ENCODE measurements at places on chromosomes 5 and 9.
A peak's percentile ranks its signal among the peaks of the same experiment; 100 is the strongest.

GRCh38 chr5:179986328-179986727, 78.6 kb upstream of the TBC1D9B start:
- no peak overlapping the region for H3K27ac ChIP-seq
- no peak overlapping the region for H3K4me3 ChIP-seq
- no peak for DNase-seq

- H3K4me1 ChIP-seq = no peaks in the 10 kb centered on the region
- H3K27ac ChIP-seq = no peak overlapping the region
- no peak for DNase-seq
Observed at GRCh38 chr5:31855134-31856040, 216.5 kb downstream of the PDZD2 start.

DNA sequence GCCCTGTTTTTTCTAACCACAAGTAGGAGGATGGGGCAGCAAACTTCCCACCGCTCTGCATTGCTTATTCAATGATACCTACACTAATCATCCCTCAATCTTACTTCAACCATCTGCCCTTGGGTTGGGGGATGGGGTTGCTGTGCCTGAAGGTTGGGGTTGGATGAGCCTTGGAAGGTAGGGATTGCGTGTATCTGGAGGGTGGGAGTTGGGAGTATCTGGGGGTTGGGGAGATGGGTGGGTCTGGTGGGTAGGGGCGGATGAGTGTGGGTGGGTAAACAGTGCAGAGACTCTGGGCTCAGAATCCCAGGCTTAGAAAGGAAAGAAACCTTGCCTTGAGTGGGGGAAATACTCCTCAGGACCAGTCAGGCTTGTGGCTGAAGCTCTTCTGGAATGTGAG, 467.4 kb downstream of the DIRAS2 start:
- no peak overlapping the region for H3K4me3 ChIP-seq
- no peak overlapping the region for H3K27ac ChIP-seq
- no peaks in the 10 kb centered on the region for H3K27me3 ChIP-seq

DNA sequence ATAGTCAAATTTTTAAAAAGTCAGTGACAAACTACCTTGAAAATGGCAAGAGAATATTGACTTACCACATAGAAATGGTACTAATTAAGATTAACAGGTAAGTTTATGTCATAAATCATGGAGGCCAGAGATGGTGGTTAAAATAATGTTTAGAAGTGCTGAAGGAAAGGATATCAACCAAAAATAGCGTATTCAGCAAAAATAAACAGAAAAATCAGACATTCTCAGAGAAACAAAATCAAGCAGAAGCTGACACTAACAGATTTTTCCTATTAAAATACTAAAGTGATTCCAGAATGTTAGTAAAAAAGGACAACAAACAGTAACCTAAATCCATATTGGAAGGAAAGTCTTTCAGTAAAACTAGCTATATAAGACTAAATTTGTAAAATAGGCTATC, 959.9 kb upstream of the CDH10 start:
- H3K27me3 ChIP-seq = no peaks in the 10 kb centered on the region
- no peaks in the 10 kb centered on the region for H3K36me3 ChIP-seq
- no peak for DNase-seq
- H3K4me1 ChIP-seq = no peaks in the 10 kb centered on the region

DNA sequence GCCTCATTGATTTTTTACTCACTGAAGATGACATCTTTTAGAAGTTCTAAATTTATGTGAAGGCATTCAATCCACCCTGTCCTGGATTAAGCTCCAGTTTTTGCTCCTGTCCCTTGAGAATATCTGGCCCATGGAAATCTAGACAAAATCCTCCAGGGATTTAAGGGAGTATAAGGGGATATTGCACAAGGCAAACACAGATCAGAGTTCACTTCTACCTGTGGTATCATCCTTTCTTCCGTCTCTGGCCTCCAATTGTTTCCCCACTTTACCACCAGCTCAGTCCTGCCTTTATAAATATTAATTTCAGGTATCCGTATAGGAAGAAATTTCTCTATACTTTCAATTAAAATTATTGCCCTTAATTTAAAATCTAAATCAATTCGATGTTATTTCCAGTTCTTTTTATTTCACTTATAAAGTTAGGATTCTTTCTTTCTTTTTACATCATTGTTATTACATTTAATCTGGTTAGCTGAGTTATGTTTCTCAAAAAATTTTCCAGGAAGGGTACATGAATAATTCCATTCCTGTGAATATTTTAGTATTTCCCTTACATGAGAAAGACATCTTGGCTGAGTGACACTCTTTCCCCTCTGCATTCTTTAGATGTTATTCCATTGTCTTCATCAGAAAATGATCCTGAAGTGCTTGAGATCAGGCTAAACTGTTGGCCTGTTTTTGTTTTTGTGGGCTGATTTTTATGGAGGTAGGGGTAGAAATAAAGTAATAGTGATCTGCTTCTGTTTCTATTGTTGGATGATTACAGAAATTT, 194.3 kb upstream of the MAP3K1 start:
- no peaks in the 10 kb centered on the region for H3K27me3 ChIP-seq
- no peak overlapping the region for H3K4me3 ChIP-seq
- no peak for DNase-seq
- no peaks in the 10 kb centered on the region for H3K4me1 ChIP-seq

GRCh38 chr5:176750144-176750543, 60.2 kb upstream of the UNC5A start:
- H3K4me3 ChIP-seq = no peak overlapping the region
- no peaks in the 10 kb centered on the region for H3K36me3 ChIP-seq
- H3K27ac ChIP-seq = no peak overlapping the region
- no peak for DNase-seq

- H3K27ac ChIP-seq = no peak overlapping the region
- peak; percentile 48 for DNase-seq
- H3K4me1 ChIP-seq = no peaks in the 10 kb centered on the region
- H3K36me3 ChIP-seq = no peaks in the 10 kb centered on the region
Observed at GRCh38 chr5:127757576-127757975, 54.4 kb downstream of the CCDC192 start.

GRCh38 chr5:174327317-174327864, 281.9 kb downstream of the NSG2 start:
- peak; percentile 75 for DNase-seq
- no peak overlapping the region for H3K4me3 ChIP-seq
- H3K27ac ChIP-seq = peak overlapping the region; percentile 9
- peaks cover 10% of the 10 kb centered on the region for H3K27me3 ChIP-seq
- H3K36me3 ChIP-seq = no peaks in the 10 kb centered on the region
- H3K4me1 ChIP-seq = peaks cover 25% of the 10 kb centered on the region

DNA sequence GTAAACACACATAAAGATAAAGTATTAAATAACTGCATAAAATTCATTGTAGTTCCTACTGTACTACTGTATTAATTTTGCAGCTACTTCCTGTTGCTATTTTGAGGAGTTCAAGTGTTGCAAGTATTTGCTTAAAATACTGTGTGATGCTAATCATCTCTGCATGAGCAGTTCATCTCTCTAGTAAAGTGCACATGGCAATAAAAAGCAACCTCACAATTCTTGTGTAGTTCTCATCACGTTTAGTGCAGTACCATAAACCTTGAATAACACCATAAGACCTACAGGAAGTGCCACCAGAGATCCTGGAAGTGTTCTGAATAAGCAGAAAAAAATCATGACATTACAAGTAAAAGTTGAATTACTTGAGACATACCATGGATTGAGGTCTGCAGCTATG, 34.6 kb downstream of the CPLANE1 start:
- no peak overlapping the region for H3K4me3 ChIP-seq
- no peaks in the 10 kb centered on the region for H3K36me3 ChIP-seq
- H3K4me1 ChIP-seq = no peaks in the 10 kb centered on the region

GRCh38 chr5:180696116-180696515, 43.7 kb downstream of the OR2Y1 start:
- H3K36me3 ChIP-seq = no peaks in the 10 kb centered on the region
- H3K4me1 ChIP-seq = no peaks in the 10 kb centered on the region
- H3K27me3 ChIP-seq = 0 out of 2 replicates have a peak, but pooled peaks cover 10% of the 10 kb centered on the region
- no peak overlapping the region for H3K27ac ChIP-seq

DNA sequence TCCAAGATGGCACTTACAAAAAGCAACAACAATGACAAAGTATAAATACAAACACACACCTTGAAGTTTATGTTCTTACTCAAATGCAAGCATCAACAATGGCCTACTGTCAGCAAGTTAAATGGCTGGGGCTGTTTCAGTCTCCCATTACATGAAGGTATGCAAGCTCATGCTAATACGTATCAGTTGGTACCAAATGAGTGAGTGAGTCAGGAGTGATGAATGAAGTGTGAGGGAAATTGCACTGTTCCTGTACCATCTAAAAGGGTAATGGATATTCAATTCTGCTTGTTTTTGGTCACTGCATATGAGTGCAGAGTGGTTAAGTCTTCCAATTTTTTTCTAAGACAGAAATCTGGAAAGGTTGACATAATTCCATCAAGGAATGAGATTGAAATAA, 964.9 kb downstream of the MAT2B start:
- no peaks in the 10 kb centered on the region for H3K36me3 ChIP-seq
- H3K27ac ChIP-seq = no peak overlapping the region
- H3K4me1 ChIP-seq = no peaks in the 10 kb centered on the region
- no peak for DNase-seq

DNA sequence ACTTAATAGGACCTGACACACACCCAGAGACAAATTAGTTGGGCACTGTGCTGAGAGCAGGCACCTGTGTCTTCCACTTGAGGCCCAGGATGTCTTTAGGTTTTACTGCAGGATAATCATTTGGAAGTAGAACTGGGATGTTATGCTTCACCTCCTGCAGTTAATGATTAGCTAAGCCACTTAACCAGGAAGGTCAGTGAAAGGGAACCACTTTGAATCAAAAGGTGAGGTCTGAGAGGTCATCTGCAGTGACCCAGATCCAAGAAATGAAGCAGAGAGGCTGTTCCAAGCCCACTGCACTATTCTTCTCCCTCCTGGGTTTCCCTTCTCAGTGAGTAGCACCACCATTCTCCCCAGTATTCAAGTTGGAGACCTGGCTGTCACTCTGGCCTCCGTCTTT, 110.5 kb downstream of the SNX18 start:
- no peaks in the 10 kb centered on the region for H3K36me3 ChIP-seq
- H3K27ac ChIP-seq = no peak overlapping the region
- 0 out of 2 replicates have a peak, but pooled peaks cover 8% of the 10 kb centered on the region for H3K27me3 ChIP-seq
- DNase-seq = no peak

DNA sequence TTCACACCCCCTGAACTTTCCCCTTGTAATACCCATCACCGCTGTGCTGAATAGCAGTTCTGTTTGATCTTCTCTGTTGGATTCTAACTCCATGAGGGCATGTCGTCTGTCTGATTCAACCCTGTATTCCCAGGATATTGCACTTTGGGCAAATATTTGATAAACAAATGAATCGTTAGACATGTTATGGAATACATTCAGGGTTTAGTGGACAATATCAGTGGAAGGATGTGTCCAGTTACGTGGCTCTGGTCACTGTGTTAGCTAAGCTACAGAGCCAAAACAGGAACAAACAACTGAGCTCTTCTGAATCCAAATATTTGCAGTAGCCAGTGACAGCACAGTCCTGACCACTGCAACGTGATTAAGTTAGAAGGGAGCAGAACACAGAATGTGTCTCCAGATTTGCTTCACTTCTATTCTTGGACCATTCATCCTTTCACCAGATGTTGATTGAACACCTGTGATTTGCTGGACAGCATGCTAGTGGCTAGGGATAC, 13.2 kb downstream of the ANGPTL2 start:
- 0 out of 2 replicates have a peak, but pooled peaks cover 2% of the 10 kb centered on the region for H3K4me1 ChIP-seq
- H3K36me3 ChIP-seq = no peaks in the 10 kb centered on the region
- DNase-seq = no peak
- no peak overlapping the region for H3K27ac ChIP-seq
- H3K27me3 ChIP-seq = no peaks in the 10 kb centered on the region

- H3K4me3 ChIP-seq = no peak overlapping the region
- no peak for DNase-seq
- no peaks in the 10 kb centered on the region for H3K27me3 ChIP-seq
- H3K27ac ChIP-seq = no peak overlapping the region
- H3K36me3 ChIP-seq = no peaks in the 10 kb centered on the region
Observed at GRCh38 chr9:36250079-36250478, 8.2 kb downstream of the GNE start.

DNA sequence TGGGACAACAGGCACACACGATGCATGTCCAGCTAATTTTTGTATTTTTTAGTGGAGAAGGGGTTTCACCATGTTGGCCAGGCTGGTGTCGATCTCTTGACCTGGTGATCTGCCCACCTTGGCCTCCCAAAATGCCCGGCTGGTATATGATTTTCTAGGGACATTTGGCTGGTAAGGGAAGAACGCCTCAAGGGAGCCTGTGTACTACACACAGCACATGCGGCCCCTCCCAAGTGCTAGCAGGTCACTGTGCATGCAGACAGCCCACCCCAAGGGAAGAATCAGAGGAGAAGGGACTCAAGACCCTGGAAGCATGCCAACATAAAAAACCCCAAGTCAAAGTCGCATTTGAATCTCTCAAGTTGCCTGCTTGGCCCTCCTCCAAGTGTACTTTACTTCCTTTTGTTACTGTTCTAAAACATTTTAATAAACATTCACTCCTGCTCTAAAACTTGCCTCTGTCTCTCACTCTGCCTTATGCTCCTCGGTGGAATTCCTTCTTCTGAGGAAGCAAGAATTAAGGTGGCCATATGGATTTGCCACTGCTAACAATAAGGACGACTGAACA, 24.3 kb upstream of the OTULINL start:
- H3K27ac ChIP-seq = no peak overlapping the region
- no peak overlapping the region for H3K4me3 ChIP-seq
- H3K4me1 ChIP-seq = no peaks in the 10 kb centered on the region

GRCh38 chr5:84231433-84231832, 153.2 kb downstream of the EDIL3 start:
- no peak overlapping the region for H3K4me3 ChIP-seq
- H3K27me3 ChIP-seq = no peaks in the 10 kb centered on the region

DNA sequence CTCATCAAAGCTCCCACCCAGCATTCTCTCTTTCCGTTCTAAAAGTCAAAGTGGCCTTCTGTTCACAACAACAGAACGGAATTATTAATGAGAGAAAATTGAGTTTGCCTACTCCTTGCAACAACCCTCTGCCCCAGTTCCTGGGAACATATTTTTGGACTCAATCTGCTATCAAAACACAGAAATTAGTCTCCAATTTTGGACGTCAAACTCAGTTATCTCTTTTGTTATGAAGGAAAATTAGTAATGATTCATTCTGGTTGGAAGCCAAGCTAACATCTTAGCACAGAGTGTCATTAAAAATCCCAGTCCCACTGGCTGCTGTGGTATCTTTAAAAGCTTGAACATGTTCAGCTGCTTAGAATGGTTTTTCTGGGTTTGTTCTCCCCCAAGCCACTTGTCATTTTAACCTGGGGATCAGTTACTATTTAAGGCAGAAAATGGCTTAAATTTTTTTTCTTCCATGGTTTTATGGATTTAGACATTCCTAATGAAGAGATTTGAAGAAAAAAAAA, 343.2 kb downstream of the TRIM32 start:
- H3K27ac ChIP-seq = no peak overlapping the region
- no peak overlapping the region for H3K4me3 ChIP-seq
- no peaks in the 10 kb centered on the region for H3K4me1 ChIP-seq
- DNase-seq = no peak
- H3K36me3 ChIP-seq = no peaks in the 10 kb centered on the region
- no peaks in the 10 kb centered on the region for H3K27me3 ChIP-seq

GRCh38 chr5:74376187-74376586, 264.3 kb downstream of the ENC1 start:
- H3K4me3 ChIP-seq = no peak overlapping the region
- H3K27ac ChIP-seq = no peak overlapping the region
- no peaks in the 10 kb centered on the region for H3K27me3 ChIP-seq
- no peaks in the 10 kb centered on the region for H3K4me1 ChIP-seq

GRCh38 chr9:97934321-97935115, 3.5 kb downstream of the HEMGN start:
- H3K36me3 ChIP-seq = no peaks in the 10 kb centered on the region
- no peak overlapping the region for H3K4me3 ChIP-seq
- DNase-seq = no peak
- H3K4me1 ChIP-seq = no peaks in the 10 kb centered on the region
- H3K27me3 ChIP-seq = peaks cover 24% of the 10 kb centered on the region

- no peak overlapping the region for H3K4me3 ChIP-seq
- no peaks in the 10 kb centered on the region for H3K36me3 ChIP-seq
- H3K4me1 ChIP-seq = peaks cover 21% of the 10 kb centered on the region
- no peak overlapping the region for H3K27ac ChIP-seq
- H3K27me3 ChIP-seq = no peaks in the 10 kb centered on the region
Observed at GRCh38 chr9:135289081-135289491, 190.5 kb upstream of the PPP1R26 start.

Data from HCT116 (cell line).